ENCODE measurements at places on chromosomes 7 and 10. TPM values are rescaled to one million over a fixed set of nuclear protein-coding genes. Genes with fewer than 3 reads are reported as not detected.

DNA sequence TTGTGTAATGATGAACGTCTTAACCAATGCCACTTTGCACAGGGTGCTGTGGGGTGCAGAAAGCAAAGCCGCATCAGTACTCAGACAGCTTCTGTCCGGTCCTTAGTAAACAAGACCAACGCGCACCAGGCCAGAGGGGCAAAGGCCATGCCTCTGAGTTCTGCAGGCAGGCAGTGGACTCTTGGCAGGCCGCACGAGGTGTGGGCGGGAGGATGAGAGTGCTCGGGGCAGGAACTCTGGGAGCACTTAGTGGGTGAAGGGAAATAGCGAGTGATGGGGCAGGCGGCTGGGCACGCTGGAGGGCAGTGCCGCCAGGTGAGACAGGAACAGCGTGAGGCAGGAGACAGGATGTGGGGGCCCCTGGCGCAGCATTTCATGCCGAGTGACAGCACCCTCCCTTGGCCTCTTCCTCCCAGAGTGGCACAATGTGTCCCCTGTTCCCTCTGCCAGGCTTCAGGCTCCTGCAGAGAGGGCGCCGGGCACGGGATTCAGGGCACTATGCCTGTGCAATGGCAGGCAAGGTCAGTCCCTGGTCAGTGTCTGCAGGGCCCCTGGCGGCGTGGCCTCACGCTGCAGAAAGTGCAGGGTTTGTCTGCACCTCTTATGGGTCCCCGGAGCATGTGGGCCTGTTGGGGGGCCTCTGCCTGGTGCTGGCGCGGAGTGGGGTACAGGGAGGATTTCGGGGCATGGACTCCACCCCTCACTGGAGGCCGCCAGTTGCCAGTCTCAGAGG lies 60.4 kb downstream of the VIPR2 start:
- DNase-seq: no peak

SPDYE8 gene
- 0.11 TPM for total RNA-seq

- no peak for DNase-seq
These were observed at the start of gene HIP1 for GRCh38 chr7:75738604-75738974. Gene HIP1, minus strand, starts transcription at chr7:75738941. Its CDS starts 21 bp downstream, at chr7:75738920.

DNA sequence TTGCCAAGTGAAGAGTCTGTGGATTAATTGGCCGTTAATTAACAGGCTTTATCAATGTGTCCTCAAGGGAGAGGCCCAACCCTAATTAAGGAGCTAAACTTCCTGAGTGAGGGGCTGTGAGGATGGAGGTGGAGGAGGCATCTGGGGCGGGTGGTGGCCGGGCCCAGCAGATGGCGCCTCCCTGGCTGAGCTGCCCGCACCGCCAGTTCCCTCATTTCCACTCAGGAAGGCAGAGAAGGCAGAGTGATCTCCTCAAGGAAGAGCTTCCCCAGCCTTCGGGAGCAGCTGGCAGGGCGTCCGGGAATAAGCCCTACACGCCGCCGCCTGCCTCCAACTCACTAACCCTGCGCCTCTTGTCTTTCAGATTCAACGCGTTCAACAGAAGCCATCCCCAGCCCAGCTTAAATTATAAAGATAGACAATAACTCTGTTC lies 112.2 kb downstream of the CYTH3 start:
- DNase-seq: peak; percentile 84

HMX3 gene
- total RNA-seq: not detected

SFTPA1 gene
- total RNA-seq: 3,820 TPM

DNA sequence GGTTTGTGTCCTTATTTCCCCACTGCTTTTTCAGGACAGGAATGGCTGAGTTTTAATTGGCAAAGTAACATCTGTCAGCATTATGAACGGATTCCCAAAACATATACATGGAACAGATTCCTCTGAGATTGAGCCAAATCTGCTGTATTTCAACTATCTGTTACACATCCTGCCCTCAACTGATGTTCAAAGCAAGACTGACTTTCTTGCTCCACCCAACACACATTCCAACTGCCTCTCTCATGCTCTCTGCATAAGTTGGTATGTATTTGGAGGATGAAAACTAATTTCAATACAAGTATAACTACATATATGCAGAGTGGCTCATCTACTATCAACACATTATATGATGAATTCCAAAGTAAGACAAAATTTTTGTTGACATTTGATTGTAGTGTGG lies 342.2 kb downstream of the GATA3 start:
- DNase-seq: no peak

DNA sequence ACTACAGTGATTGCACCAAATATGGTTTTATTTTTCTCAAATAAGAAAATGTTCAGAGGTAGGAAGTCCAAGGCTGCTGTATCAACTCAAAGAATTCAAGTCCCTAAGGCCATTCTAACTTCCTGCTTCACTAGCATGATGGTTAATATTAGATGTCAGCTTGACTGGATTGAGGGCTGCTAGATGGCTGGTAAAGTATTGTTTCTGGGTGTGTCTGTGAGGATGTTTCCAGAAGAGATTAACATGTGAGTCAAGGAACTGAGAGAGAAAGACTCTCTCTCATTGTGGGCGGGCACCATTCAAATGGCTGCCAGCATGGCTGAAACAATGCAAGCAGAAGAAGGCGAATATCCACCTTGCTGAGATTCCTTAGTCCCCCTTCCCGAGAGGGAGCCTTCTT lies 77.4 kb upstream of the NRBF2 start:
- no peak for DNase-seq

- no peak for DNase-seq
These were observed 28.9 kb upstream of the PCBD1 start for GRCh38 chr10:70917226-70917625.

DNA sequence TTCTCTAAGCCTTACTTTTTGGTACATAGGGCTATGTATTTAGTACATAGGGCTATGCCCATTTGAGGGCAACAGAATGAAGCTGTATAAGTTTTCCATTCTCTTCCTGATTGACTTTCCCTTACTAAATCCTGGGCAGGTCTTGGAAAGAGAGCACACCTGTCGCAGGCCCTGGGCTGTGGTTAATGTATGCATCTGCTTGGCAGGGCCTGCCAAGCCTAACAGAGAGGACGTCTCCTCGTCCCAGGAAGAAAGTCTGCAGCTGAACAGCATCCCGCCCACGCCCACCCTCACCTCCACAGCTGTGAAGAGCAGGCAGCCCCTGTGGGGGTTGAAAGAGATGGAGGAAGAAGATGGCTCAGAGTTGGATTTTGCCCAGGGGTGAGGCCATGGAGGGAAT lies 8.9 kb upstream of the PVRIG start:
- no peak for DNase-seq

TMEM236 gene
- 0.37 TPM for total RNA-seq

DNA sequence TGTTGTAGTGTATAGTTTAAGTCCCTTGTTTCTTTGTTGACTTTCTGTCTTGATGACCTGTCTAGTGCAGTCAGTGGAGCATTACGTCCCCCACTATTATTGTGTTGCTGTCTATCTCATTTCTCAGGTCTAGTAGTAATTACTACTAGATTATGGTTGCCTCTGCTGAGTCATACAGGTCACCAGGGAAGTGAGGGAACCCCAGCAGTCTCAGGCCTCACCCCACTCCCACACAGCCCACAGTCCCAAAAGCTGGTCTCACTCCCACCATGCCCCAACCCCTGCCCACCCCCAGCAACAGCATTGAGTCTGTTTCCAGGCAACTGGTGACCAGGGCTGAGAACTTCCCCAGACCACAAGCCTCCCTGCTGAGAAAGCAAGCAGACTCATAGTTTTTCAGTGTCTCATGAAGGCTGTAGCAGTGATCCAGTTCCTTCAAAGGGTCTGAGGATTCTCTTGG lies 88.0 kb downstream of the PLXDC2 start:
- DNase-seq: no peak

DNA sequence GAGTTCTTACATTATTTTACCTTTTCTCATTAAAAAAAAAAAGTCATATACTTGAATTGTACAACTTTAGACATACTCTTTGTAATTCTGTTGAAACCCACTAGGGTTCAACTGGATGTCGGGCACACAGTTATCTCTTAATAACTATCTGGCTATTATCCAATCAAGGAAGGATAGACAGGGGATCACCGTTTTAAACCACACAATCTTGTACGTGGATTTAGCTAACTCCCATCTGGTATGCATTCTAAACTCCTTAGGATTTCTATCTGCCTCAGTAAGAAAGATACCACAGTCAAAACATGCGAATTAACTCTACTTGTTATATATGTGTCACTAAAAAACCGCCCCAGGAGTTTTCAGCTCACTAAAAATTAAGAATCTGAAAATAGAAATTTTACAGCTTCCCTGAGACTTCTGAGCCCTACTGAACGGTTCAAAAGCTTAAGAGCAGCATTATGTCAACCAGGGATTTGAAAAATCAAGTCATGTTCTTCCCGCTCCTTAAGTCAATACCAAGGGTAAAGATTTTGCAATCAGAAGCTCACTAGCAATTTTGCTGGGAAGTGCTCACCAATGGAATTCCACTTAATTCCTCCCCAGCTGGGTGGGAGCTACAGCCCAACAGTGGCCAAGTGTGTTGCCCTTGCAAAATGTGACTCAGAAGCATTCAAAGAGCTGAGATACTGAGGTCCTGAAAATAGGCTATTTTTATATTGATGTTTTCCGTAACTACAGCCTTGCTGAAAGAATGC lies 267.0 kb downstream of the FRMD4A start:
- peak; percentile 82 for DNase-seq

- peak; percentile 39 for DNase-seq
These were observed 35.4 kb upstream of the ZNF107 start for GRCh38 chr7:64630496-64630895.

DNA sequence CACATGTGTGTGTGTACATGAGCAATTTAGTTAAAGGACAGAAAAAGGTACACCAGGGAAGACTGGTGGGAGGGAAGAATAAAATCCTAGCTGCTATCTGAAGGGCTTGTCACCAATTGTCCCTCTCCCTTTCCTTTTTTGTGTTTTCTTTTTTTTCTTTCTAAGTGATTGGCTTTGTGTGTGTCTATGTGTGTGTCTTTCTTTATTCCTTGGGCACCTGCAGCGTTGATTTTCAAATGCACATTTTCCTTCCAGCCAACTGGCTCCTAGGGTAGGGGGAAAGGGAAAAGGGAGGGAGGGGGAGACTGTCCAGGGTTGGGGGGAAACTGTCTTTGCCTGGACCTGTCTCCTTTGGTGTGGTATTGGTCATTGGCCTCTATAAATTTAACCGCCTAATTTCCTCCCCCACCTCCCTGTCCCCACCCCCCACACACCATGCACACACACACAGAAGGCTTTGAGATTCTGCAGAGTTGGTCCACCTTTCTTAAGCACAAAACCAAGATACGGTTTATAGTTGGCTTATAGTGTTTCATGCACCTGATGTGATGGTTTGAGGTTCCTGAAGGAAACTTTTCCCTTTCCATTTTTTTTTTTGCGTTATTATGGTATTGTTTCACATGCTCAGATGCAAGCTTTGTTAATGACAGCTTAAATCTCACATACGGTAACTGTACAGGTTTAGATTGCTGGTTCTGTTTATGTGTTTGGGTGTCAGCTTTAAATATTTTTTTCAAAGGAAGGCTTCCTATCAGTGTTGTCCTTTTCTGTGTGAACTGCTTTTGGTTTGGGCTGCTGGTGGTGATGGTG lies 2.6 kb downstream of the AUTS2 start:
- DNase-seq: no peak

DNA sequence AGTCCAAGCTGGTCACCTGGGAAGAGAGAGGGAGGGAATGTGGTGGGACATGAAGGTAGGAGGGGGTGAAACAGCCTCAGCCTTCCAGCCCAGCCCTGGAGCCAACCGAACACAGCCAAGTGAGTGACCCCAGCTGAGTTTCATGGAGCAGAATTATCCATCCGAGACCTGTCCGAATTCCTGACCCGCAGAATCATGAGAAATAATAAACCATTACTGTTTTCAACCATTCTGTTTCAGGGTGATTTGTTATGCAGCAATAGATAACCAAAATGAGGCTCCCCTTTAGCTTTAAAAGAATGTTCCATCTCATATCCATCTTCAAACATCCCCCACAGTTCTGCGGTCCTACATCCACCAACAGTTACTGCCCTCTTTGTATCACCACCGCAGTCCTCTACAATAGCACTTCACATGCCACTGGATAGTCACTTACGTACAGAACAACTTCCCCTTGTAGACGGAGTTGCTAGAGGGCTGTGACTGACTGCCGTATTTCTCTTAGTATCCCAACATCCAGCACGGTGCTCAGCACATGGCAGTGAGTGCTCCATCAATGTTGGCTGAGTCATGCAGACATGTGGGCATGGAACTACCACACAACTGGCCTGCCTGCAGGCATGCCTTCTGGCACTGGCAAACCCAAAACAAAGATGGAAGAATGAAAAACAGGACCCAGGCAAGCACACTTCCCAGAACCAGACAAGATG lies 18.5 kb downstream of the KIAA1549 start:
- DNase-seq: peak; percentile 23

GRID2IP gene
- 0.77 TPM for total RNA-seq

GRCh38 chr10:63064706-63065105 lies 68.4 kb upstream of the NRBF2 start:
- no peak for DNase-seq

DNA sequence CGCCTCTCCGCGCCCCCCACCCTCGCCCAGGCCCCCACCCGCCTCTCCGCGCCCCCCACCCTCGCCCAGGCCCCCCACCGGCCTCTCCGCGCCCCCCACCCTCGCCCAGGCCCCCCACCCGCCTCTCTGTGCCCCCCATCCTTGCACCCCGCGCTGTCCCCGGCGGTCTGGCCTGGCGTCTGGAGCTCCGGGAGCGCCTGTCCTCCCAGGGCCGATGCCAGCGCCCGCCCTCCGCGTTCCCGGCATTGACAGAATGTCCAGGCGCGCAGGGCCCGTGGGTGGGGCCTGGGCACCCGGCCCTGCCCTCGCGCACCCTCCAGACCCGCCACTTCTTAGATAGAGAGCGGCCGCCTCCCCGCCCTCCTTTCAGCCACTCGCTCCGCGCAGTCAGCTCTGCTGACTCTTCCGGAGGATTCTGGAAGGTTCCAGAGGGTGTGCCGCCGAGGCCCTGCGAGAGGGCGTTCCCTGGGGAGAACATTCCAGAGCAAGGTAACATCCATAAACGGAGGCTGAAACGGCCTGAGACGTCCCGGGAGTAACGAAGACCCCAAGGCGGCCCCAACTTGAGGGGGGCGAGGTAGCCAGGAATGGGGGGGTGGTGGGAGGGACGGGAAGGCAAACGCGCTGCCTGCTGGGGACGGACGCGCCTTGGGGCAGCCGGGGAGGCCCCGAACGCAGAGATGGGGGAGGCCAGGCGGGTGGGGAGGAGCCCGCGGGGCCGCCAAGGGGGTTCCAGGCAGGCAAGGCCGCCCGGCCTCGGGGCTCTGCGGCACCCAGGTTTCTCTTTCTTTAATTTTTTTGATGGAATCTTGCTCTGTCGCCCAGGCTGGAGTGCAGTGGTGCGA lies 117.8 kb downstream of the DYNC2I1 start:
- no peak for DNase-seq

- no peak for DNase-seq
These were observed 638.1 kb upstream of the CNTNAP2 start for GRCh38 chr7:145478541-145478940.

All from lung (tissue), 17 donors.